ENCODE measurements at places on chromosomes 7 and 10. TPM values are rescaled to one million over a fixed set of nuclear protein-coding genes. Genes with fewer than 3 reads are reported as not detected.

HECW1 gene
- not detected for total RNA-seq

TMEM236 gene
- 0.65 TPM for total RNA-seq

PPP1R17 gene
- not detected for total RNA-seq

CSGALNACT2 gene
- total RNA-seq, result 51.3 TPM

ITGA8 gene
- not detected for total RNA-seq

PPRC1 gene
- 51.4 TPM for total RNA-seq

IFIT1B gene
- not detected for total RNA-seq

DNA sequence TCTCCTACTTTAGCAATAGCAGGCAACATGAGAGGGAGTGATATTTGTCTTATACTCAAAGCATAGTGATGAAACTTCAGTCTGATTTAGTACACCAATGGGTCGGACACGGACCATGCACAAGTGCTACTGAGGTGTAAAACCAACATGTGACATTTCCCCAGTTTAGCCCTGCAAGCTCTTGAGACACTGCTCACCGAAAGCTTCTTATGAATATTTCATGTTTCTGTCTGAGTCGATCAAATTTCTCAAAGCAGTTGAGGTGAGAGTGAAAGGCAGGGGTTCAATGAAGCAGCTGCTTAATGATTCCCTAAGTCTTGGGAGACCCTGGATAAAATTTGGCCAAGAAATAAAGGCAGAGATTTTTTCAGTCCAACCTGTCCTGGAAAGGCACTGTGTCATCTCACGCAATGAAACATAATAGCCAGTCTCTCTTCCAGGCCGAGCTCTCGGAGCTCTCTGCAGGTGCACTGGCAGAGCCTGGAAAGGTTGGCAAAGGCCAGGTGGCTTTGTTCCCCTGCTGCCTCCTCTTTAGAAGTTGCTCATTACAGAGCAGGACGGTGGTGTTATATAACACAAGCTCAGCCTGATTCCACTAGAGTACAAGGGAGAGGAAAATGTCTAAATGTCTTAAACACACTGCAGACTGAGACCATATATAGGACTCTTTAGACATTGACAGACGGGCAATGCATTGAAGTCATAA, 33.9 kb upstream of the XPNPEP1 start:
- DNase-seq, result no peak

GRCh38 chr10:107450056-107450455, 285.6 kb upstream of the SORCS1 start:
- DNase-seq, result no peak

- DNase-seq, result peak; percentile 78
These were observed 569 bp downstream of the ZNF316 start for GRCh38 chr7:6637544-6638229.

DNA sequence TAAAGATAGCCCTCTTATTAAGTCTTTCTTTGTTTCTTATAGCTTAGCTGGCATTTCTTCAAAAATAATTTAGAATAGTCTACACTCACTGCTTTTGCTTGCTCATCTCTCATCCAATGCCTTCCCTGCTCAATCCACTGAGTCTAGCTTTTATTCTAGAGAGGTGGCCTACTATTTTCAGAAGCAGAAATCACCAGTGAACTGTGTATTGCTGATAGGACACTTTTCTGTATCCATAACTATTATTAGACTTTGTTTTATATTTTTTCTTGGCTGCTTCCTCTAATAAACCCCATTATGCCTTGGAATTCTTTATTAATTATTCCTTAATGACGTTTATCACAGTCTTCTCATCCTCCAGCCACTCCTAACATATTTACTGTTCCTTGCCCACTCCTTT, 206.8 kb downstream of the SEMA3A start:
- no peak for DNase-seq

DNA sequence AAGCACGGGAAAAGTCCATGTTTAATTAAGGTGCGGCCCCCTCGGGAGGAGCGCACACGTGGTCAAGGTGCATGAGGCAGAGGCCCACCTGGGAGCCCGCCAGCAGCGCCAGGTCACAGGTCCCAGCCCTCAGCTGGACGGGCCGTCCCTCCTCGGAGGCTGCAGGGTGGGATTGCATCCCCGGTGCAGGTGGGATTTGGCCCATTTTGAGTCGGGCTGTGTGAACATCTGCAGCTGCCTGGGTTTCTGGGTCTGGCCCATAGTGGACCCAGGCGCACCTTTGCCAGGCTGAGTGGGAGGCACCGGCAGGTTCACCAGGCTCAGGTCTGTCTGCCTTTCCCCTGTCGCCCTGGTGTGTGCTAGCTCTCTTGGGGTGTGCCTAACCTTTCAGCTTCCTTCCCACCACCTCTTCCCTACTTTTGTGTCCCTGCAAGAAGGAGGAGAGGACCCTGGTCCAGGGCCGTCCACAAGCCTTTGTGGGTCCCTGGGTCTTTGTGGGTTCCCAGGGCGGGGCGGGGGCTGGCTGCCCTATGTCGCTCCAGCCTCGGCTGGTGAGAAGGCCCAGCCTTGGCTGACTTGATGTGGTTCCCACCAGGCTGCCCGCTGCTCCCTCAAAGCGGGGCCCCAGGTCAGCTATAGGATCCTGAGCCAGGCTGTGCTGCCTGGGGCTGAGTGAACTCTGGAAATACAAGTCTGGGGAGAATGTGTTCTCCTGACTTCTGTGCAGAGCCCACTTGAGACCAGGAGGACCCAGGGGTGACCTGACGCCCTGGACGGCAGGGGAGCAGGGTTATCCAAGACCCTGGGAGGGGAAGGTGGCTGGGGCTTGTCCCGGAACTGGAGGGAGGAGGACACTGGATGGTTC, 186.7 kb upstream of the SHH start:
- no peak for DNase-seq

GRCh38 chr7:1674161-1675035, 4.3 kb downstream of the ELFN1 start:
- DNase-seq, result no peak

- DNase-seq, result no peak
These were observed 78.1 kb downstream of the FZD1 start for GRCh38 chr7:91342346-91342745.

GRCh38 chr7:4169455-4169854, 512.6 kb upstream of the FOXK1 start:
- no peak for DNase-seq

DNA sequence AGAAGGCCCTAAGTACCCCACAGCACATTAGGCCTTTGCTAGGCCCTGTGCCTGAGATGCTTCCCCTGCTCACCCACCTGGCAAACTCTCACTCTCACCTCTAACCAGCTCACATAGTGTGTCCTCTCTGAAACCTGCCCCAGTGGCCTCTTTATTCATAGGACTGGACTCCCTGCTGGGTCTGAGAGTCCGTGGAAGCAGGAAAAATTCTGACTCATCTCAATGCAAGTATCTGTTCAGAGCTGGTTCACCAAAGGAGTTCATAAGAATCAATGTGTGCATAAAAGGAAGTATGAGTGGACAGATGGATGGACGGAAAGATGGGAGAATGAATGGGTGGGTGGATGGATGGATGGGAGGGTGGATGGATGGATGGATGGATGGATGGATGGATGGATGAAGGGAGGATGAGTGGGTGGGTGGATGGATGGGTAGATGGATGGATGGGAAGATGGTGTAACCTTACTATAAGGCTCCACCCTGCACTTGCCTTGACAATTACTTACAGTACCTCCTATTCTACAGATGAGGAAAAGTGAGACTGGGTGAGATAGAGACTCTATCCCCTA, 111.2 kb upstream of the ZMIZ1 start:
- DNase-seq, result no peak

DNA sequence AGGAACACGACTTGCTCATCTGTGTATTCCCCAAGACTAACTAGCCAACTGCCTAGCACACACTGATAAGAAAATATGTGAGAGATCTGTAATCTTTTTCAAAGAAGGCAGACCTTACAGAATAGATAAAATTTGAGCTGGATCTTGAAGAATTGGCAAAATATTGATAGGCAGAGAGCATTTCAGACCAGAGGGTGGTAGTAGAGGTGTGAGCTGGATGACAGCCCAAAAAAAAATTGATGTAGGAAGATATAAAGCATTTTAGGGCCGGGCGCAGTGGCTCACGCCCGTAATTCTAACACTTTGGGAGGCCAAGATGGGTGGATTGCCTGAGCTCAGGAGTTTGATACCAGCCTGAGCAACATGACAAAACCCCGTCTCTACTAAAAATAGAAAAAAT, 1.2 kb upstream of the ZNF746 start:
- DNase-seq, result no peak

- DNase-seq, result no peak
These were observed 72.9 kb upstream of the AMPH start for GRCh38 chr7:38704041-38704547.

DNA sequence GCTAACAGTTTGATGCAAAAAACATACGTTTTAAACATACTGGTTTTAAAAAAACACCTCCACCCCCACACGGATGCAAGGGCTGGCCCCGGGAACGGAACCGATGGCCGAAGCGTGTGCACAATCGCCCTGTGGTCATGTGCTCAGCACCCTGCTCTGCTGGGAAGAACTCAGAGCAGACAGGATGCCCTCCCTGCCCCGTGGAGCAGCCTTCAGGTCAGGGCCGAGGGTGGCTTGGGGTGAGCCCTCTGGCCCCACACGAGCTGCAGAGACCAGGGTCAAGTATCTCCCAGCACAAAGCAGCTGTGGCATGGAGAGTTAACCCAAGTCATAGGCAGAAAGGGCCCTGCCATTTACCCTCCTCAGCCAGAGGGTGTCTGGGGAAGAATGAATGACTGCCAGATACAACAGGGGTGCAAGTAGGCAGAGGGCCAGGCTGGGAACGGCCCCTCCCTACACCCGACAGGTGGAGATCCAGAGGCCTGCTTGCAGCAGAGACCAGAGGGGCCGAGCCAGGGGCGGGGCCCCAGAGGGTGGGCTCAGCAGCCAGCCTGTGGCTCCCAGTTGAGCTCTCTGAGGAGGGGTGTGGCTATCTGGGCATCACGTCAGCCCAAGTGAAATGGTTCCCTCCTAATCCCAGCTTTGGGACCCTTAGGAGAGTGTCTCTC, 56.8 kb downstream of the ZRANB1 start:
- DNase-seq, result no peak

DNA sequence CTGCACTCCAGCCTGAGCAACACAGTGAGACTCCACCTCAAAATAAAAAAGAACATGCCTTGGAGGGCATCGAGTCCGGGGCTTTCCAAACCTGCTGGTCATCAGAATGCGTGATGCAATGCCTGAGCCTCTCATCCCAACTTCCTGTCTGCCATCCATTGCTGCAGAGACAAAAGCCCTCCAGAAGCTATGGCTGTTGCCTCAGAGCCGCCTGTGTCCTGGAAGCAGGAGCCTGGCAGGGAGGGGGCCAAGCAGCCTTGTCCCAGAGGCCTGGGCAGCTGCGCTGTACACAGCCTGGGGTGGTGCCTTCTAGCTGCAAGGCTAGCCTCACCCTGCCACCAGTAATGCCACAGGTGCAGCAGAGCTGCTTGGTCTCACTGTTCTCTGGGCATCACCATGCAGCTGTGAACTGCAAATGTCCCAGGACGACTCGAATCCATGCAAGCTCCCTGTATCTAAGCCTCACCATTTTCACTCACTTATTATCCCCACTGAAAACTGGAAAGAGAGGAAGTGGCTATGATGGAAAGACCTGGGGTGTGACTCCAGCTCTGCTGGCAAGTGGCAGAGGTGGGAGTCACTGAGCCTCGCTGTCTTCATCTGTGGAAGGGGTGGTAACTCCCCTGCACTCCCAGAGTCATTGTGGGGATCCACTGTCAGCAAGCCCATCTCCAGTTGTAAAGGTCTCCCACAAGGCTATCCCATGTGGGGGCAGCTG, 7.0 kb downstream of the ALOX5 start:
- no peak for DNase-seq

DNA sequence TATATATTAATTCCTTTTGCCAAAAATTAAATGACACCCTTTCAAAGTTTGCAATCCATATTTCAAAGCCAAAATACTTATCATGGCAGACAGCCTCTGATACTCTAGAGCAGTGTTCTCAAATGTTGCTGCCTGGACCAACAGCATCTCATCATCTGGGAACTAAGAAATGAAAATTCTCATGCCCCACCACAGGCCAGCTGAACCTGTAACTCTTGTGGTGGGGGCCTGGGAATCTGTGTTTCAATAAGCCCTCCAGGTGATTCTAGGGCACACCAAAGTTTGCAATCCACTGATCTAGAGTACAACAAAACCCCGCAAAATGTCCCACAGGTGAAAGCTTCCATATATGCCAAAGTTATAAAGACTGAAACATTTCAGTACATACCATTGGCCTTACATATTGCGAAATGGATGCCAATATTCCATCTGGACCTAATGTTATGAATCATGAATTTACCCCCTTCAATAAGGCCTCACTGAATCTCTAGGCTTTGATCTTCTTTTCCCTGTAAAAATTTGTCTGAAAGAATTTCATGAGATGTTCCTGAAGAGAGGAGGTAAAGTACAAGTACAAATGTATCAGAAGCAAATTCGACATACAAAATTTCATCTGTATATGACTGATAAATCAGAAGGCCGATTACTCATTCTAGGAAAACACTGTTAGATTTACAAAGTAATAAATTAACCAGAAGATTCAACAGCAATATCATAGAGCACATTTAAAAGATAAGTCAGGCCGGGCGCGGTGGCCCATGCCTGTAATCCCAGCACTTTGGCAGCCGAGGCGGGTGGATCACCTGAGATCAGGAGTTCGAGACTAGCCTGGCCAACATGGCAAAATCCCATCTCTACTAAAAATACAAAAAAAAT, 25.3 kb upstream of the EPC1 start:
- DNase-seq, result no peak

- no peak for DNase-seq
These were observed 116.6 kb upstream of the CDK1 start for GRCh38 chr10:60661637-60662036.

- no peak for DNase-seq
These were observed 1.6 kb downstream of the ZRANB1 start for GRCh38 chr10:124943301-124944092.

GRCh38 chr7:97219237-97219636, 101.7 kb downstream of the SDHAF3 start:
- no peak for DNase-seq

GRCh38 chr7:108653526-108653925, 83.9 kb downstream of the DNAJB9 start:
- no peak for DNase-seq

DNA sequence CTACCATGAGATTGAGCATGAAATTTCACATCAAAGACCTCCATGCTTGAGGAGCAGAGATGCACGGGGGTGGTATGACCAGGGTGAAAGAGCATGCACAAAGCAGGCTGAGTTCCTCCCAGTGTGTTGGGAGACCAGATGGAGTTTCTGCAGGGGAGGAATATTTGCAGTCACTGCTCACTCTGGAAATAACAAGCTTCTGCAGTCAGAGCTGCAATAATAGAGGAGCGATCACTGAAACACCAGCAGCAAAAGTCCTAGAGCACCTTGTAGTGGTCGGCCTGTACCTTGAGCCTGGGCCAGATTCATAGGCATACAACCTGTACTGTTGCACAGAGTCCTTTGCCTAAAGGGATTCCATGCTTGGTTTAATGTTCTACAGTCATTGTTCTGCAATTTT, 184.5 kb upstream of the SP8 start:
- no peak for DNase-seq

DNA sequence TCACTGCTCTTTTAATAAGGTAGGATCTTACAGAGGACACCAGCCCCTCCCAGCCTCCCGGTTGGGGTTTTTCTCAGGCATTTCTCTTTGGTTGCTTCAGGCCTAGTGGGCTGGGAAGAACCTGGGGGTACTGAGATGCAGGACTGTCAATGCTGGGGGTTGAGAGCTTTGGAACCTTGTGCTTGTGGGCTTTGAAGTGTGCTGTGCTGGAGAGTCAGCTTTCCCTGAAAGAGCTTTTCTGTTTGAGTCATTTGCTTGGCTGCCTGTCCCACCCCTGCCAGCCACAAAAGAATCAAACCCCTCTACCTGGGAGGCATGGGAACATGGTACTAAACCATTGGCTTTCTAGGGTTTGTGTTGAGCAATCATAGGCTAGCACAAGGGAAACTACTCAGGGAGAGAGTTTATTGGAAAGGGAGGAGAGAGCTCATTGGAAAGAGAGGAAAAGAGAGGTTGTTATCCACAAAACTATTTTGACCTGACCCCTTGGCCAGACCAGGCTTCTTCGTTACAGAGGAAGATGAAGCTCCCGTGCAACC, 1.4 kb downstream of the SCD start:
- no peak for DNase-seq

Measured in activated T-cell treated with anti-CD3 and anti-CD28 coated beads, Interleukin-2, amount 50 U/mL, for 72 hours (primary cell).